ENCODE measurements at places on chromosomes 3 and 15.

DNA sequence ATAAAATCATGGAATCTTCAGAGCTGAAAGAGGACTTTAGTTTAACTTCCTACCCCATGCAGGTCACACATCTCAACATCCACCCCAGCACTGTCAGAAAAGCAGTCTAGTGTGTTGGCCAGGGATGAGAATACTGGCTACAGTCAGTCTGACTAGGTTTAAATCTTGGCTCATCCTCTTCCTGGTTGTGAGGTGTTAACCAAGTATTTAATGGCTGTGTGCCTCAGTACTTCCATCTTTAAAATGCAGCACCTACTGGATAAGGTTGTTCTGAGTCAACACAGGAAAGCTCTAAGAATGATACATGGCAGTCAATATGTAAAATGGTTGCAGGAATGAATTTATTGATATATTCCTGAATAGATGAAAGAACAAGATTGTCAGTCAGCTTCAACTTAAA lies 3.1 kb downstream of the CFAP44 start:
- no peak for DNase-seq

- no peak for DNase-seq
Measured at GRCh38 chr3:69149586-69149985, 27.2 kb upstream of the LMOD3 start.

DNA sequence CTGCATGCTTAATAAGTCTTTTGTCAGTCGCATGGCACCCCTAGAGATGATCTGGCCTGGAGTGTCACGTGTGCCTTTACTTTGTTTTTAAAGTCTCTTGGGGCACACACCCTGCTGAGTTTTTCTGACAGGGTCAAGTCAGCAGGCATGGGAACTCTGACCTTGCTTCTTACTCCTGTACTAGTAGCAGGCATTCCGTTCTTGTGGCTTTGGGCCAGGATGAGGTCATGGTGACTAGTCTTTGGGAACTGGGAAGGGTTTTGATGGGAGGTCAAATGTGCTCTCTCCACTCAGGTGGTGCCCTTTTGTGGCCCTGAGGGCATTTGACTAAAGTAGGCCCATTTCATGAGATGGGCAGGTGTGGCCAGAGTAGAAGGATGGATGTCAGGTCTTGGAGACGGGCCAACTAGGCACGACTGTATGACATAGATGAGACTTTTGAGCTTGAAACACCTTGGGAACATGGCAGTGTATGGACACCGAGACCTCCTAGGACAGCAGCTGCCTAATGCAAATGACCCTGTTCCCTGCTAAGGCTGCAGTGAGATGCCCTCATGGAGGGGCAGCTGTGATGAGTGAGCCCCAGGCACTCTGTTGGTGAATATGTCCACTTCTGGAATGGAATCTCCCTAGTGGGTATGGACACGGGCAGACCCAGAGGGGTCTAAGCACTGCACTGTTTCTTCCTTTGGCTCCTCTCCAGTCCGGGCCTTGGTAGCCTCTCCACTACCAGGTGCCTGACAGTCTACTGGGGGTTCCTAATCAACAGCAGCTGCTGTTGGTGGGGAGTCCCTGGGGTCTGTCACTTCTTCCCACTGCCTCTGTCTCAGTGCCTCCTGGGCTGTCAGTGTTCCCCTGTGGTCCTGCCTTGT lies 16.4 kb downstream of the SRPRB start:
- peak; percentile 87 for DNase-seq

DNA sequence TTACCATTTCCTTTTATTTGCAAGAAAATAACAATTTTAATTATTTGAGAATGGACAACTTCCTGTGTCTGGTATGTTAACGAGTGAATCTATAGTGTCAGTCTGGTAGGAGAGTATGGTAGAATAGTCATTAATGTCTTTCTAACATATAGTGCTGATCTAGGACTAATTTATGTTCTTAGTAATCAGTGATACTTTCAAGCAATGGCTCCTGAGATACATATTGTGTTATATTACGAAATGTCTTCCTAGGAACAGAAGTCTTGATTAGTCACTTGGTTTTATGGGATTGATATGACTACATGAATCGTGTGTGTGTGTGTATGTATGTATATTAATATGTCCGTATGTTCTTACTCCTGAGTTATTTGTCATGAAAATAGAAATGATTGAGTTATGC lies 66.6 kb upstream of the PAQR5 start:
- DNase-seq = no peak

DNA sequence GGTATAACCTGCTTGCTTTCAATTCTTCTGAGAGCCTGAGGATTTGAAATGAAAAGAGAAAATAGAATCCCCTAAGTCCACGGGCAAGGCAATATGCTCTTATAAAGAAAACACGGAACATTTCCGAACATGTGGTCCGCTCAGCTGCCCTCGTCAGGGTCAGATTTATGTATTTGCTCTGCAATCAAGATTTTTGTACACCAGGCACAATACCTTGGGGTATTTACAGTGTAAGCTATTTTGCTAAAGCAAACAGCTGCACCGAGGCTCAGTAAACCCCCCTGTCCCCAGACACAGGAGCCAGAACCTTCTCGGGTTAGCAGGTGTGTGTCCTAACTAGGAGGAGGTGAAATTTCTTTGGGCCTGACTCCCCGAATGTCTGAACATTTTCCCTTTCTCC lies 155.8 kb upstream of the LRIG1 start:
- DNase-seq = no peak

- no peak for DNase-seq
Measured at GRCh38 chr3:195164573-195165264, 106.2 kb downstream of the XXYLT1 start.

- DNase-seq = peak; percentile 31
Measured at GRCh38 chr15:89332446-89332845, 2.2 kb downstream of the POLG start.

DNA sequence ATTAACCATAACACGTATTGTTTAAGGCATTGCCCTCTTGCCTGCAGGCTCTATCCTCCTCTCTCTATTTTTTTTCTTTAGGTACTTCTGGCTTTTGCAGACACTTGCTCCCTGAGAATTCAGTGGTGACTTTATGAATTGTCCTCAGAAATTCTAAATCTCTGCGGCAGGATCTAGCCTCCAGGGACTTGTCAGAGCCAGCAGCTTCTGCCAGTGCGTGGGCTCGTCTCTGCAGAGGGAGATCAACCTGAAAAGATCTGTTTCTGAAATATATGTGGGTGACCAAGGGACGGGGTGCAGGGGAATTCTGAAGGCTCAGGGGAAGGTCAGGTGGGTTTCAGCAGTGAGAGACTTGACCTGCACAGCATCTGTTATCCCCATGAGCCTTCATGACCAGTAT lies 326.1 kb upstream of the LRRFIP2 start:
- DNase-seq = no peak

- no peak for DNase-seq
Measured at GRCh38 chr3:94071713-94072284, 8.9 kb downstream of the NSUN3 start.

- DNase-seq = peak; percentile 22
Measured at GRCh38 chr3:171092467-171092911, 66.0 kb upstream of the SLC2A2 start.

DNA sequence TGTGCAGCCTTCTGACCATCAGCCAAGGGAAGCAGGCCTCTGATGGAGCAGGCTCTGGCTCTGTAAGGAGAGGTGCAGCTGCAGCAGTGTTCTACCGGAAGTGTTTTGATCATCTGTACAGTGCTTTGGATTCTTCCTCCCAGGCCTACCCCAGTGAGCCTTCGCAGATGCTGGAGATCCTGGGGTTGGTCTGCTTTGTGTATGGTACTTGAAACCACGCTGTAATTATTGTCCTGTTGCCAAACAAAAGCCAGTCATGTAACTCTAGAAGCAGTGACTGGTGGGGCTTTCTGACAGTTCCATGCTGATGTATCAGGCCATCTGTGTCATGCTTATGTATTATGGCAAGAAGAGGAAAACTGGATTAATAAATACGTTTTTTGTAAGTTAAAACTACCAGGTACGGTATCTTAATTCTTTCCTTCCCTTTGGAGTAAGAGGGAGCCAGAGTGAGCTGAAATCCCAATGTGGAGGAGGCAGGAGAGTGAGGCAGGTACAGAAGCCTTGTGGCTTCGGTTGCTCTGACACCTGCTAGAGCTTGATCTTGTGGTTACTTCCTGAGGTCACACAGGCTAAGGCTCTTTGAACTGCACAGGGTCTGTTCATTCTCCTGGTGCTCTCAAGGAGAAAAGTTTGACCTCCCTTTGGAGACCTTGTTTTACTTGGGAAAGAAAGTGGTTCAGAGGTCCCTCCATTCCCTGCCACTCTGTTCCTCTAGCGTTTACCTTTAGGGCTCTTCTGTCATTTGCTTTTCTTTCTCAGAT lies 3.7 kb downstream of the TMEM42 start:
- no peak for DNase-seq

DNA sequence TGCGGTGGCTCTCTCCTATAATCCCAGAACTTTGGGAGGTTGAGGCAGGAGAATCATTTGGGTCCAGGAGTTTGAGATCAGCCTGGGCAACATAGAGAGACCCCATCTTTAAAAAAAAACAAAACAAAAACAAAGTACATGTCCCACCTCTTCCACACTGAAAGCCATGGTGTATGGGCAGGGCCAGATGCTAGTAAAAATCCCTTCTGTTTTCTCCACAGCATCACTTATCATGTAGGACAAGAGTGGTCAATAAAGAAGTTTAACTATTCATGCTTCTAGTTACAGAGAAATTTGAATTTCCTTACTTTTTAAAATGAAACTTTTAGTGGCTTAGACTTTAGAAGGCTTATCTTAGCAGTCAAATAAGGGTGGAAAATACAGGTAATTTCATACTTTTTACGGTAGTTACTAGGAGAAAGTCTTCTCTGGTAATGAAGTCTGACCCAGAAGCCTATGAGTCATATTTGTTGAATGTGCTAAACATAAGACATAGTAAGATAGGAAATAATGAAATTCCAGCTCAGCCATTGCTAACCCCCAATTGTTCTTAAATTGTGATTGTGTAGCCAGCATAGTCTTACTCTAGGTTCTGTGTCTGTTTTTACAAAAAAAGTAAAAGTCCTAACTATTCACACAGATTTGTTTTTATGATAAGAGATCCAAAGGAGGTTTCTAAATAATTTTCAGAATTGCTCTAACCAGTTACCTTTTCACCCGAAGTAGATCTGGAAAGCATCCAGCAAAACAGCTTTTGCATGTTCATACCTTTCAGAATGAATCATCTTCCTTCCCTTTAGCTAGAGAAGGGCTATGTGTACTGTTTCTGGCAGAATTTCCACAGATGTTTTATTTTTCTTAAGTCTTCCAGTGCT lies 16.4 kb upstream of the ZNF609 start:
- DNase-seq = peak; percentile 75

GRCh38 chr3:17116007-17116600 lies 231.3 kb downstream of the PLCL2 start:
- no peak for DNase-seq

DNA sequence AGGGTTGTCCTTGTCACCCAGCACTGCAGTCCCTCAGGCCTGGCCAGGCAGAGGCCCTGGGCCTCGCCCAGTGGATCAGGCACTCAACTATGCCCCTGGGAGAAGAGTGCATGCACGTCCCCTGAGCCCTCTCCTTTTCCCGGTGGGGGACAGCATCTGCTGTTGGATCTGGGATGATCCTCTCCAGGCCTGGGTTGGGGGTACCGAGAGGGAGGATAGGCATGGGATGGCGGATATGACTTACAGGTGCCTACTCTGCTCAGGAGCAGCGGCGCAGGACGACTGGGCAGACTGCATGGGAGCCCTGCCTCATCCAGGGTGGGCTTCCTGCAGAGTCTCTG lies 9.0 kb upstream of the APBA2 start:
- DNase-seq = no peak

DNA sequence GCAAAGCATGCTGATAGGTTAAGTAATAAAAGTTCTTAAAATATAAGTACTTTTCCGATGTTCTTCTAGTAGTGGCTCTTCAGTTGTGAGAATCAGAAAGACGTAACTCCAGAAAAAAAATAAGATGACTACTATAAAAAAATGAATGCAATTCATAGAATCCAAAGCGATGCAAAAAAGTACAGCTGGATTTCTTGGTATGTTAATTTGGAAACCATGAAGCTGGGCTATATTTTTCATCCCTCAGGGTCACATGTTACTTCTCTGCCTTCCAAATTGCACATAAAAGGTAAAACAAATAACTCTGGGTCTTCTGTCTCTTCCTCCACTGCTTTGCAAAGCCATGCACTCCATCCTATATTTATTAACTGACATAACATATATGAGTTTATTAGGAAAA lies 843.9 kb upstream of the DPPA4 start:
- DNase-seq = no peak

DNA sequence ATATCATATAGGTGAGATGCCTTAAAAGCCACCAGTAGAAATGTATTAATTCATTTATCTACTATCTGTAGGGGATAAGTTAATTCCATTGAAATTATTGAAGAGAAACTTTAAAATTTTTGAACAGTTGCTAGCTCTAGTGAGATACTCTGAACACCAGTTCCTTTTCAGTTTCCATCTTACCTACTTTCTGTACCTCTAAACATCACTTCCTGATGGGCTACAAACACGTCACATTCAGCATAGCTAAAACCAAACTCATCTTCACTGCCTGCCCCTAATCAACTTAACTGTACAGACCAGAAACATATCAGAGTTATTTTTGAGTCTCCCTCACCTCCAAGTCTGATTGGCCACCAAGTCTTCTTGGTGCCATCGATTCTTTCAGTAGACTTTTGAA lies 88.9 kb downstream of the FEZF2 start:
- DNase-seq = no peak

GRCh38 chr15:67945131-67945530 lies 105.3 kb upstream of the RNU6-1 start:
- no peak for DNase-seq

- no peak for DNase-seq
Measured at GRCh38 chr3:169305460-169305859, 358.1 kb downstream of the MECOM start.

DNA sequence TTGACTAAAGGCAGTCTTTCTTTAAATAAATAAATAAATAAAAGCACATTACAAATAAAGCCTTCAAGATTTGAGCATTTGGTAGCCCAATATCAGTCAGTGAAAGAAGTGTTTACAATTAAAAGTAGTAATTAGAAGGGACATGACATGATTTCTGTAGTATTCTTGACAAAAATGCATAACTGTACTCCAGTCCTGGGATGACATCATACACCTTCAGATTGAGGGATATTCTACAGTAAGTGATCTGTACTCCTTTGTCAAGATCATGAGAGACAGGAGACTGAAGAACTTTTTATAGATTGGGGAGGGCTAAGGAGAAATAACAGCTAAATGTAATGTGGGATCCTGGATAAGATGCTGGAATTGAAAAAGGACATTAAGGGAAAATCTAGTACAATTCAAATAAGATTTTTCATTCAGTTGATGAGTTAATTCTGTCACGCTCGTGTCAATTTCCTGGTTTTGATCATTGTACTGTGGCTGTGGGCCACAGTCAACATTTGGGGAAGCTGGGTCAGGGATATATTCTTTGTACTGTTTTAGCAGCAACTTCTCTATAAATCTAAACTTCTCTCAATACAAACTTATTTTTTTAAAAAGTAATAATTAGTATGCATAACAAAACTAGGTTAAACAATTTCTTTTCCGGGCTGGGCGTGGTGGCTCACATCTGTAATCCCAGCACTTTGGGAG lies 314.8 kb downstream of the PTPRG start:
- DNase-seq = no peak

GRCh38 chr3:58152225-58153015 lies 58.4 kb downstream of the DNASE1L3 start:
- no peak for DNase-seq
